ENCODE measurements at places on chromosomes 1 and 21.
A peak's percentile ranks its signal among the peaks of the same experiment; 100 is the strongest.

DNA sequence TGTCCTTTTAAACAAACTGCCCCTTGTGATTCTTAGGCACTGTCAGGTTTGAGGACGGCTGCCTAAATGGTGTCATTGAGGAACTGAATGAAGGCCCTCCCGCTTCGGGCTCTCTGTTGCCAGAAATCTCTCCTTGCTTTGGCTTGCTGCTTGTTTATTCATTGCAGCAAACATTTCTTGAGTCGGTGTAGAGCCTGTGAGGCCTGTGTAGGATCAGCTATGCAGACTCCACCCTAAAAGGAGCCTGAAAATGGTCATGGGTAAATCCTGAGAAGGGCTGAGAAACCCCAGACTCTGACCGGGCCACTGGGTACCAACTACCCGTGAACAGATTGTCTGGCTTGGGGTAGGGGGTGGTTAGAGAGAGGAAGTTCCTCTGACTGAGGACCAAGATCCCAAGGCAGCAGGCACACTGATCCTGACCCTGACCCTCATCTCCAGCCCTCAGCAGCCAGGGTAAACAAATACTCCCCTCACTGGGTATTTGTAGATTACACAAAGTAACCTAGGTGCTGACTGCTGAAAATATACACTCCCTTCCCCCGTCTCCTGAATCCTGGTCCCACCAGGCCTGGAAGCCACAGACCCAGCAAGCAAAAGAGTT lies 3.1 kb downstream of the IL6R start:
- DNase-seq, result no peak

GRCh38 chr1:53031732-53032131 lies 30.3 kb upstream of the PODN start:
- no peak for DNase-seq

- no peak for DNase-seq
These were observed 81.0 kb downstream of the DIRAS3 start for GRCh38 chr1:67969446-67969845.

DNA sequence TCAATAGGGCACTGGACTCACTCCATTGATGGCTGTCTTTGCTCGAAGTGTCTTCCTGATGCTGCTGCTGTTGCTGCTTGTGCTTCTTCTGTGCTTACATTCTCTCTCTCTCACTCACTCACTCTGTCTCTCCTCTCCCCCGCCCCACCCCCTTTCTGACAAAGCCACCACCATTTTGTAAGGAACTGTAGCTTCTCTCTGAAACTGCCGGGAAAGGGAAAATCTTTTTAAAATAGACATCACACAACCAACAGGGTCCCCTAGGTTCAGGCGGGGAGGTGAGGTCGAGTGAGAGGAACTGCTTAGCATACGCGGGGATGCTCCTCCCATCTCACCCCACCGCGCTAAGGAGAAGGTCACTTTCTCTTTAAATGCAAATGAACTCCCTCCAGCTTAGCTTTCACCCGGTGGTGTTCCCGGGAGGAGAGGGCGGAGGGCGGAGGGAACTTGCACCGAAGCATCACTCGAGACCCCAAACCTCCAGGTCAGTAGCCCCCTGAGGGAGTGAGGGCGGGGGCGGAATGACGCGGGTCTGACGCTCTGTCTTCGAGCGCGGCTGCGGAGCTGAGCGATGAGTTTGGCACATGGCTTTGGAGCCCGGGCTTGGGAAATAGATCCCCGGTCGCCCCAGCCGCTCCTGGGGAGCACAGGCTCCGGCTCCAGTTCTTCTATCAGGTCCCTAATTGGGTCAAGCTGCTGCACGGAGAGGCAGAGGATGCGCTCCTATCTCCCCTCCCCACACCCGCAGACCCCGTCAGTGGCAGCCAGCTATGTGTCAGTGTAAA lies at the start of gene CCDC28B:
TSS of gene CCDC28B (plus strand) at position 370 of the 785 bp plus-strand sequence. CDS start 1,341 bp downstream, outside the sequence.
- DNase-seq, result peak; percentile 82

DNA sequence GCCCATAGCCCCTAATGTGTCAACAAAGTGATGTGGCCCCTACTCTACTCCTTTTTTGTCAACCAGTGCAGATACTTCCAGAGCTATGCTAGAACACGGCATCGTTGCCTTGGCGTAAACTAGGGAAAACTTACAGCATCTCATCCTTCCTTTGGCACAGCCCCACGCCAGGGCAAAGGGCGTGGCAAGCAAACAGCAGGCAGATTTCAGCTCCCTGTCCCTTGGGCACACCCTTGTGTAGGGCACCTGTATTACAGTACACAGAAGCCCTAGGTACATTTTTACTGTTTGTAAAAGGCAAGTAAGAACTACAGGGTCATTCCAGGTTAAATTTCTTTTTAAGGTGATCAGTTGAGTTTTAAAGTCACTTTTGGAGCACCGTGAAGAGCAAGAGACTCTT lies 29.3 kb downstream of the PRDX6 start:
- no peak for DNase-seq

DNA sequence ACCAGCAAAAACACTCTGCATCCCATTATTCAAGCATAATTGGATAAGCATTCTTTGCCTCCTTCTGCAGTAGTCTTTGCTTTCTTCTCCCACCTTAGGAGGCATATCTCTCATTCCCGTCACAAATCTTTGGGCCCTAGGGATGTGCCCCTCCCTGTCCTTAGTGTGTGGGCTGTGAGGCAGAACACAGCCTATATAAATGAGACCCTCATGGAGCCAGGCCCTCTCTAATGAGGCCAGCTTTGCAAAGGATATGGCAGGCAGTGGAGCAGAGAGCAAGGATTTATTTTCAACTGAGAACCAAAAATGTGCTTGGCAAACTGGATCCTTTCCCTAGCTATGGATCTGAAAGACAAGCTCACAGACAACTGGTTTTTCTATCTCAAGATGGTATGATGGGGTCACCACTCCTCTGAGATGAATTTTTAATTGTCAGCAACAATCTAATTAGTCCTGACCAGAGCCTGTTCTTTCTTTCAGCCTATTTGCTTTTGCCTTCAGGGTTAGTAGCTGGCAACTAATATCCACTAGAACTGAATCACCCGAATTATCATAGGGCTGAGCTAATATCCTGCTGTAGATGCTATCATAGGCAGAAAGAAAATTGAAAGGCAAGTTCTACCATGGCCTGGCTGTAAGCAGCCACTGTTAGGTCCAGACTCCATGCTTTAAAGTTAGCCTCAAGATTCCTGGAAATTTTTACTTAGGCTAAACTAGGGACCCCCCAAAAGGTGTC lies 134.2 kb downstream of the SYT2 start:
- peak; percentile 40 for DNase-seq

DNA sequence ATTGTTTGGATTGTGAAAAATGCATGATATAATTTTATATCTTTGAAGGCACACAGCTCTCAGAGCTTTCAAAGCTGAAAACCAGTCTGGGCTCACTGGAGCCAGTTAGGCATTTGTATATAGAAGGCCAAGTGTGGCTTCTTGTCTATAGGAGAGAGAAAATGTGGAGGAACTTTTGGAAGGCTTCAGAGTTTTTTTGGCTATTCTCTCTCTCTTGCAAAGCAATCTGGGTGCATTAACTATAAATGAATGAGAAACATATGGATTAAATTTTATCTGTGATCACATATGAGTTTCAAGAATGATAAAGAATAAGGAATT lies 216.7 kb upstream of the HOOK1 start:
- DNase-seq, result no peak

DNA sequence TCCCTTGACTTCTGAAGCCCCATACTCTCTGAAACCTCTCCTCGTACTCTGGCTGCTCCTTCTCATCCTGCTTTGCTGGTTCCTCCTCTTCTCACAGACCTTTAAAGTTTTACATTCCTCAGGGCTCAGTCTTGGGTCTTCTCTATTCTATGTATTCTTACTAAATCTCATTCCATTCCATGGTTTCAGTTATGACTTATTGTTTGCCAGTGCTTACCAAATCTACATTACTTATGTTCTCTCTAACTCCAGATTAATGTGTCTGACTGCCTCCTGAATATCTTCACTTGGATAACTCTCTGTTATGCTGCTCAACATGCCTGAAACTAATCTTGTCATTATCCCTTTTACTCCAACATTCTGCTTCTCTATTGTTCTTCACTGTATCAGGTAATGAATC lies 5.4 kb upstream of the SLC35D1 start:
- DNase-seq, result peak; percentile 11

DNA sequence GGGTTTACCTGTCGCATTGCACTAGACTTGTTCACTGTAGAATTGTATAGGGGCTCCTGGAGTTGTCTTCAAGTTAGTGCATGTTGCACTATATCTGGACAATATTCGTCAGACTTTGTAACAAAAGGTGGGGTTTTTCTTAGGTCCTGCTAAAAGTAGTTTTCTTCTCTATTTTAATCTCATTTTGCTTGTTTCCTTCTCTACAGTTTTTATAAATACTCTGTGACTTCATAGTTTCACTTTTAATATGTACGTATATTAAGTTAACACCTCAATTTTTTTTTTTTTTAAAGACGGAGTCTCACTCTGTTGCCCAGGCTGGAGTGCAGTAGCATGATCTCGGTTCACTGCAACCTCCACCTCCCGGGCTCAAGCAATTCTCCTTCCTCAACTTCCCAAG lies 26.5 kb upstream of the MRPS6 start:
- no peak for DNase-seq

GRCh38 chr1:54172614-54173599 lies 20.1 kb upstream of the CDCP2 start:
- DNase-seq, result no peak

DNA sequence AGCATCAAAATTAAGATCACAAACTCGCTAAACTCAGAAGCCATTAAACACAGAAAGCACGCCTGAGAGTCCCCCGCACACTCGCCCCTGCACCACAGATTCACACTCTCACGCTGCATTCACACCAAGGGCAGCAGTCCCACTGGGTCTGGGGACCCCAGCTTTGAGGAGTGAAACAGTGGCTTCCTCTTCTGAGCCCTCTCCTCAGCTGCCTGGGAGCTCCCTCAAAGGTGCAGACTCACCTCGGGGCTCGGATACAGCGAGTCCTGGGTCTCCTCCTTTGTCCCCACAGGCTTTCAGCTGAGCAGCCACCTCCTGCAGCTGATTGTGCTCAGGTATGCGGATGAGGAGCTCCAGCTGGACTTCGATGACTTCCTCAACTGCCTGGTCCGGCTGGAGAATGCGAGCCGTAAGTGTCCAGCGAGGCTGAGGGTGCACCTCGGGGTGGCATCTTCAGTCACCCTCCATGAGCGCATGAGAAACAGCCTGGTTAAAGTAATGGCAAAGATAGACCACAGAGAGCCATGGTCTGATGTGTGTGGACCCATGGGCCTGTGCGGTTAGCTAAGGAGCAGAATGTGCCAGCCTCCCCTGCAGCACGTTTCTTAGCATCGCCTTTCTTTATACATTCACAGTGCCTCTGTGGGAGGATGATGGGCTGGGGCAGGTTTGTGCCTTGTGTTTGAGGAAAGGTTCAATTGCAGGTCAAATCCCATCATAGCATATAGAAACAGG lies 47.9 kb downstream of the CAPN9 start:
- no peak for DNase-seq

- no peak for DNase-seq
These were observed 126.5 kb upstream of the USH2A start for GRCh38 chr1:216549796-216550195.

GRCh38 chr1:150971583-150972416 lies 2.8 kb downstream of the CERS2 start:
- peak; percentile 41 for DNase-seq

DNA sequence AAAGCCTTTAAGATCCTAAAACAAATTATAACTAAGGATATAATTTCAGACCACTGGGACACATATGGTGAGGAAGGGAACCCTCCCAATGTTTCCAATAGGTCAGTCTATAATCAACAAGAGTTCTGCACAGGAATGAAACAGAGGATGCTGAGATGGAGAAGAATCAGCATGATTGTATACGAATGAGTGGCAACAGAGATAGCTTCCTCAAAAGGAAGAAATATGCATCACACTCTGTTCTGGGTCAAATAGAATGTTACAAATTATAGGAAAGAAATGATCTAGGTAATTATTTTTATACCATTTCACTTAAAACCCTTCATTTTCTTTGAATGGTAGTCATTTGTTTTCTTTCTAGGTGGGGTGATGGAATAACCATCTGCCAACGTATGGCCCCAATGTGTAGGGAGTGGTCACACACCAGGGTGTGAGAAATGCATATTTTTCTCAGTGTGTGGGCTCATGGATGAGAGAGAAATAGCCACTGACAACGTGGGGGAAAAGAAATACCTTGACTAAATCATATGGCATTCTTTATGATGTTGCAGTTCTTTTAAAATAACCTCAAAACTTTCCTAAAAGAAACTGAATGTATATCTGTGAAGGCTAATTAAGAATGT lies 104.6 kb upstream of the IVNS1ABP start:
- DNase-seq, result no peak

GRCh38 chr1:213649373-213649772 lies 338.4 kb upstream of the PROX1 start:
- no peak for DNase-seq

- DNase-seq, result no peak
These were observed 12.3 kb upstream of the LRRC8C start for GRCh38 chr1:89620664-89621063.

- DNase-seq, result peak; percentile 43
These were observed 82.7 kb upstream of the ZBTB18 start for GRCh38 chr1:243968413-243968812.

GRCh38 chr1:18569251-18569650 lies 61.4 kb upstream of the PAX7 start:
- DNase-seq, result no peak

DNA sequence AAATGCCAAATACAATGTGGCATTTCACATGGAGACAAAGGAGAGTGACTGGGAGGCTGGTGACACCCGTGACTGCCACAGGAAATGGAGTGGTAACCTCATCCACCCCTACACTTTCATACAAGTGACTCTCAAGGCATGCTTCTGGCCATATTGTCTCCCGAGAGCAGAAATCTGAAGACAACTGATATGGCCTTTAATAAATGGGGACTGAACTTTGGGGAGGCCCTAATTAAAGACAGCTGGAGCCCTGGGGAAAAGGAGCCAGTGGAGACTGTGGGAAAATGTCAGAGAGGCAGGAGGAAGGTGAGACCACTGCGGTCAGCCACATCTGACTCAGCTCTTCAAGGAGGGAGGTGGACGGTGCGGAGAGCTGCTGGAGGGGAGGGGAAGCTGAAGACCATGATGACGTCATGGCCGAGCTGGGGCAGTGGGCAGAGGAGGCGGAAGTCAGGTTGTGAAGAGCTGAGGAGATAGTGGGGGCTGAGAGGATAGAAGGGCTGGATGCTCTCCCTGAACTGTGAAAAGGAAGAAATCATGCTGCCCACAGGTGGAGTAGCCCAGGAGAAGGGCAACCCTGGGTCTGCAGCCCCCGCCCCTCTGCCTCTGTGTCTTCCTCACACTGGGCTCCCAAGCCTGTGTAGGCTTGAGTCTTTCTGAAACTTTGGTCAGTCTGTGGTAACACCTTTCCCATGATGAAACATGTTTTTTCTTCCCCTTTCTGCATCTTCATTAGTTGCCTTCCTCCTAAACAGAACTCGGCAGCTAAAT lies 14.0 kb upstream of the NCF2 start:
- DNase-seq, result peak; percentile 42

DNA sequence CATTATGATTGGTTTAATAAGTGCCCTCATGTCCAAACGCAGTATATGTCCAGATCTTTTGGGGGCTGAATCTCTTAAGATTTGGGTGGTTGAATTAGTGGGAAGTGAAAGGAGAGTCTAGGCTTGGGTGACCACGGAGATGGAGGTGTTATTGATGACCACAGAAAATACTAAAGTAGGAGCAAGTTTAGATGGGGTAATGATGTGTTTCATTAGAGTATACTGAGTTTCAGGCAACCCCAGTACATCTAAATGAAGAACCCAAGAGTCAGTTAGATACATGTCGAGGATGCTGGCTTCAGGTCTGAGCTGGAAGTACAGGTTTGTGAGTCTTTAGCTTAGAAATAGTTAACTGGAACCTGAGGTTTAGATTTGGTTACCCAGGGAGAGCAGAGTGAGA lies 6.5 kb upstream of the ZZZ3 start:
- DNase-seq, result no peak

- peak; percentile 50 for DNase-seq
These were observed 53.2 kb upstream of the LYST start for GRCh38 chr1:235919833-235920441.

- peak; percentile 71 for DNase-seq
These were observed 73.1 kb upstream of the GJB5 start for GRCh38 chr1:34681480-34682451.
